H9 (cell line): ENCODE measurements at places on chromosomes 2 and 18.
A peak's percentile ranks its signal among the peaks of the same experiment; 100 is the strongest.

GRCh38 chr2:11899264-11899818 is 152.9 kb downstream of the LPIN1 start:
- DNase-seq, result no peak

- no peak for DNase-seq
Measured at GRCh38 chr2:222241128-222241870, 57.5 kb downstream of the PAX3 start.

DNA sequence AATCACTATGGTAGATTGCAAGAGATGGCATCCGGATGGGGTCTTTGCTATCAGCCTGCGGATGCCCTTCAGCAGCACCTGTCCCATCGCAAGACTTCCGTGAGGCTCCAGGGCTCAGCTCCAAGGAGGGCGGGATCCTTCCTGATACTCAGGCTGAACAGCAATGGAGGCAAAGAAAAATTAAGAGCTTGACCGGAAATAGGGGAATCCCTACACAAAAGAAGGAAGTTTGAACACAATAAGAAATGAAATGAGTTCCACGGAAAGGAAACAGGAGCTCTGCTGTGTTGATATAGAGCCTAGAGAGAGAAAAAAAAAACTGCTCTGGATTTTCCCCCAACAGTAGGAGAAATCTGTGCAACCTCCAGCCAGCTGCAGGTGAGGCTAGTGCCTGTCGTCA is 91.9 kb downstream of the ARL4C start:
- no peak for DNase-seq

- DNase-seq, result peak; percentile 90
Measured at GRCh38 chr2:17753803-17754663, at the start of the genes GEN1 and SMC6. Gene GEN1, plus strand, starts transcription at chr2:17754138. Its CDS starts 5,806 bp downstream, at chr2:17759944. Gene SMC6, minus strand, starts transcription at chr2:17753810. Its CDS starts 7,864 bp downstream, at chr2:17745946.

DNA sequence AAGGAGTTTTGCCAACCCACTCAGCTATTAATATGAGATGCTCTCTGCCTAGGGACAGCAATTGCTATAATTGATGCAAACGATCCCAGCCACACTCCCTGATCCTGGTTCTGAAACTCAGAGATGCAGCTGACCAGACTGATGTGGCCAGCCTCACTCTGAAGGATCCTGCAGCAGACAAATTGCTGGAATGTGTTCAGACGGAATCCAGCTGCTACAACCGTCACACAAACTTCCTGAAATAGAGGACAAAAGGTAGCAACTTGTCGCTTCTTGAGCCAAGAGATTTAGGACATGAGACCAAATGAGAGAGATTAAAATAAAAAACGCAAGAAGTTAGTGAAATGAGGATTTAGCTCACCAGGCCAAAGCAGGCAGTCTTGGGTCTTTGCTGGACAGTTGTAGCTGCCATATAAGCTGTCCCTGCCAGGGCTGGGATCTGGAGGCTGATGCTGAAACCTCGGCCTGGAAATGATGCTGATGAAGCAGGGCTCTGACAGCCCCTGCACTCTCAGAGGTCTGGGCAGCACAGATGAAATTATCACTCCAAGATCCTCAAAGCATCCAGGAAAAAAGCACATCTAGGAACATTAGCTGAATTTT is 8.3 kb upstream of the YWHAQ start:
- no peak for DNase-seq

DNA sequence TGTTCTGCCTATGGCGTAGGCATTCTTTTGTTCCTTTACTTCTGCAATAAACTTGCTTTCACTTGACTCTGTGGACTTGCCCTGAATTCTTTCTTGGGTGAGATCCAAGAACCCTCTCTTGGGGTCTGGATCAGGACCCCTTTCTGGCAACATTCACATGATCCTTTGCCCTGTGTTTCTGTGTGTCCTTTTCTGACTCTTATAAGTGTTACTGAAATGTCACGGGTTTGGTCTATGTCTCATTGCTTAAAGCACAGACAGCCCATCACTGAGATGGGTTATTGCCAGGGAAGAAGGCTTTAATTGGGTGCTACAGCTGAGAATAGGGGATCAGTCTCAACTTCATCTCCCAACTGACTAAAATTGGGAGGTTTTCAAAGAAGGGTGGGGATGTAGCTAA is 110.9 kb upstream of the XPO1 start:
- DNase-seq, result no peak

GRCh38 chr18:8468191-8468590 is 141.0 kb upstream of the RAB12 start:
- no peak for DNase-seq

- DNase-seq, result no peak
Measured at GRCh38 chr2:122704109-122704563, 948.7 kb downstream of the TSN start.

GRCh38 chr2:160652236-160652635 is 158.6 kb upstream of the RBMS1 start:
- no peak for DNase-seq

- no peak for DNase-seq
Measured at GRCh38 chr2:222217712-222218111, 81.1 kb downstream of the PAX3 start.

- DNase-seq, result no peak
Measured at GRCh38 chr2:28364610-28365009, 28.0 kb upstream of the FOSL2 start.

DNA sequence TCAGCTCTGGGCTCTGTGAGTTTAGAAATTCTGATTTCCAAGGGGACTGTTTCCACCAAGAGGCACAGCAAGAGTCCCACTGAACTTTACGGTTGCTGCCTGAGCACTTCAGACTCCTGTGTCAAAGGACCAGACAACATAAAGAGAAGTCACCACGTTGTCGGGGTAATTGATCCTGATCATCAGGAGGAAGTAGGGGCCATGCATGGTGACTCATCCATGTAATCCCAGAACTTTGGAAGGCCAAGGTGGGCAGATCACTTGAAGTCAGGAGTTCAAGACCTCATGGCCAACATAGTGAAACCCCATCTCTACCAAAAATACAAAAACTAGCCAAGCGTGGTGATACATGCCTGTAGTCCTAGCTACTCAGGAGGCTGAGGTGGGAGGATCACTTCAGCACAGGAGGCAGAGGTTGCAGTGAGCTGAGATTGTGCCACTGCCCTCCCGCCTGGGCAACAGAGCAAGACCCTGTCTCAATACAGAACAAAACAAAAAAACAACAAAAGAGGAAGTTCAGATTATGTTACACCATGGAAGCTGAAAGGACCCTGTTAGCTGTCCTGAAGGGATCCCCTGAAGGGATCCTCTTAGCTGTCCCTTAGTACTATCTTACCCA is 9.4 kb upstream of the ASXL2 start:
- no peak for DNase-seq

GRCh38 chr2:191636235-191636543 is 41.7 kb upstream of the NABP1 start:
- no peak for DNase-seq

- DNase-seq, result no peak
Measured at GRCh38 chr18:35334821-35335220, 9.4 kb downstream of the ZNF24 start.

DNA sequence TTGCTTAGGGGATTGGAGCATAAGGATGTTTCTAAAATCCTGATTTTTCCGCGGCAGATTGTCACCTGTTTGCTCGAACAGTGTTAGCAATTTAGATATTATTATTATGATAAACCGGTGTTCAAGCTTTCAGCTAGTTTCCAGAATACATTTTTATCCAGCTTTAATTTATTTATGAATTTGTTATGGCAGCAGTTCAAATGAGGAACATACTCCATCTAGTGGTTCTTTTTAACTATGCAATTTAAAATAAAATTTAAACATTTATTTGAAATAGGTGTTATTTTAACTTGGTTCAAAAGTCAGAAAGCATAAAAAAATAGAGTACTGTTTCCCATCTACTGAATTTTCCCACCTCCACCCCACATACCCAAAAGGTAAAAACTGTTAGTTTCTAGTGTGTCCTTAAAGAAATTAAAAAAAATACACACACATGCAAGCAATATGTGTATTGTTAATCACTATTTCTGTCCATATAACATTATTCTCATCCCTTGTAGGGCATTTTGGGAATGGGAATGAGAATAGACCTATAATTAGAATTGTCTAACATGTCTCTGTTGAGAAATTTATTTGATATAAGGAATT is 23.2 kb downstream of the ACOXL start:
- DNase-seq, result no peak

DNA sequence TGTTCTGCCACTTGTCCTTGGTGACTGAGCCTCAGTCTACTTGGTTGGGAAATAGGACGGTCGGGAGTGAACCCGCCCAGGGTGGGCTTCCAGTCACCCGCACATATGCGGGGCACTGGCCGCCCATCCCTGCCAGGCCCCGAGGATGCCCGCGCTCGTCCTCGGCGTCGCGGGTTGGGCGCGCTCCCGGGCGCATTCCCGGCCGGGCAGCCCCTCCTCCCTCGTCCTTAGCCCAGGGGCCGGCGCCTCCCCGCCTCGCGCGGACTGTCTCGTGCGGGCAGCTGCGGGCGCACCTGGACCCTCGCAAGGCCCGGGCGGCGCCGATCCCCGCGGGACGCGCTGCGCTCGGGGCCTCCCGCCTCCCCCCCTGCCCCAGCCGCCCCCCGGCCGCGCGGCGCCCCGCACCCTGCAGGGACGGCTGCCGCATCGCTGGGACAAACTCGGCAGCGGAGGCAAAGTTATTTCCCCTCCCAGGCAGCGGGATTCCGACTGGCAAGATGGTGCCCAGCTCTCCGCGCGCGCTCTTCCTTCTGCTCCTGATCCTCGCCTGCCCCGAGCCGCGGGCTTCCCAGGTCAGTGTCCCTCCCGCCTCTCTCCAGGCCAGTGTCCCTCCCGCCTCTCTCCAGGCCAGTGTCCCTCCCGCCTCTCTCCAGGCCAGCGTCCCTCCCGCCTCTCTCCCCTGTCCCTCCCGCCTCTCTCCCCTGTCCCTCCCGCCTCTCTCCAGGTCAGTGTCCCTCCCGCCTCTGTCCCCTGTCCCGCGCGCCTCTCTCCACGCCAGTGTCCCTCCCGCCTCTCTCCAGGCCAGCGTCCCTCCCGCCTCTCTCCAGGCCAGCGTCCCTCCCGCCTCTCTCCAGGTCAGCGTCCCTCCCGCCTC is at the start of gene FBLN7:
FBLN7 (plus strand) TSS at position 227 of the 874 bp plus-strand sequence; CDS start at position 498, 271 bp downstream.
- no peak for DNase-seq

DNA sequence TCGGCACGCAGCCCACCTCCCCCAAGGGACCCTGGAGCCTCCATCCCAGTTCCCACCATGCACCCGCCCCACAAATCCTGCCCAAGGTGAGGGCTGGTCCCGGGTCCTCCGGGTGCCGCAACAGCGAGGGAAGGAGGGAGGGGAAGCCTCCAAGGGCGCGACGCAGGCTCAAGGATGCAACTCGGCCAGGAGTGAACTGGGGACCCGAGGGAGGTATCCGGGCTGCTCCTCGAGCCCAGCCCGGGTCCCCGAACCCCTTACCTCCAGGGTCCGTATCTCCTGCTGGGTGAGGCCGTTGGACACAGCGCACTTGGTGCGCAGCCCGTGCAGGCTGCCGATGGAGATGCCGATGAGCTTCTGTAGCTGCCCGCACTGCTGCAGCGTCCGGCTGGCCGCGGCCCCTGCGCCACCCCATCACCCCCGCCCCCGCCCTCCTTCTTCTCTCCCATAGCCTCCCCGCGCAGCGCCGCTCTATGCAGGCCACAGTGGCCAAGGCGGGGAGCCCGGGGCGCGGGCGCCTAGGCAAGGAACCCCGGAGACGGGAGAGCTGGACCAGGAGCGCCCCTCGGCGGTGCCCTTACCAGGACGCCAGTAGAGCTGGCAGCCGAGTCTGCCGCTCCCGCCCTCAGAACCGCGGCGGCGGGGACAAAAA is 124.1 kb downstream of the ANKRD30BL start:
- DNase-seq, result peak; percentile 68

- no peak for DNase-seq
Measured at GRCh38 chr2:167506395-167506794, 618.1 kb downstream of the XIRP2 start.

GRCh38 chr2:60558536-60558935 is 5.1 kb upstream of the BCL11A start:
- no peak for DNase-seq

DNA sequence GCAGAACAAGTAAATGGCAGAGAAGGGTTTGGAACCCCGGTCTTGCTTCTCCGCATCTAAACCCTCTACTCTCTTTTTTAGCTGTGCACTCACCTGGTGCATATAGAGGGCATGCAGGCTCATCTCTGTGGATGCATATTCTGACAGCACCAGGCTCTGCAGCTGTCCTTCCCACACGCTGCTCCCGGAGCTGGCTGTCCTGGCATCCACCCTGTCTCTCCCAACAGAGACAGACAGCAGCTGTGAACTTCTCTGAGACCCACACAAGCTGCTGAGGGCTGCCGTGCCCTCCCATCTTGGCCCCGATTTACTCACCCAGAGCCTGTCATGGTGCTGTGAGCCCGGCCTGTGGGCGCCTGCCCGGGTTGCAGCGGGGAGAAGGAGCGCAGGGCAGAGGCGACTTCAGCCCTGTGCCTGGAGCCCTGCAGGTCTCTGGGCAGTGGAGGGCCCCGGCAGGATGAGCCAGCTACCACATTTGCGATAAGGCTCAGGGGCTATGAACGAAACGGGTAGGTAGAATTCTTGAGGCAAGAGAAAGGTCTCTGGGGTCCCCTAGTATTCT is 3.3 kb upstream of the ABCB6 start:
- no peak for DNase-seq

DNA sequence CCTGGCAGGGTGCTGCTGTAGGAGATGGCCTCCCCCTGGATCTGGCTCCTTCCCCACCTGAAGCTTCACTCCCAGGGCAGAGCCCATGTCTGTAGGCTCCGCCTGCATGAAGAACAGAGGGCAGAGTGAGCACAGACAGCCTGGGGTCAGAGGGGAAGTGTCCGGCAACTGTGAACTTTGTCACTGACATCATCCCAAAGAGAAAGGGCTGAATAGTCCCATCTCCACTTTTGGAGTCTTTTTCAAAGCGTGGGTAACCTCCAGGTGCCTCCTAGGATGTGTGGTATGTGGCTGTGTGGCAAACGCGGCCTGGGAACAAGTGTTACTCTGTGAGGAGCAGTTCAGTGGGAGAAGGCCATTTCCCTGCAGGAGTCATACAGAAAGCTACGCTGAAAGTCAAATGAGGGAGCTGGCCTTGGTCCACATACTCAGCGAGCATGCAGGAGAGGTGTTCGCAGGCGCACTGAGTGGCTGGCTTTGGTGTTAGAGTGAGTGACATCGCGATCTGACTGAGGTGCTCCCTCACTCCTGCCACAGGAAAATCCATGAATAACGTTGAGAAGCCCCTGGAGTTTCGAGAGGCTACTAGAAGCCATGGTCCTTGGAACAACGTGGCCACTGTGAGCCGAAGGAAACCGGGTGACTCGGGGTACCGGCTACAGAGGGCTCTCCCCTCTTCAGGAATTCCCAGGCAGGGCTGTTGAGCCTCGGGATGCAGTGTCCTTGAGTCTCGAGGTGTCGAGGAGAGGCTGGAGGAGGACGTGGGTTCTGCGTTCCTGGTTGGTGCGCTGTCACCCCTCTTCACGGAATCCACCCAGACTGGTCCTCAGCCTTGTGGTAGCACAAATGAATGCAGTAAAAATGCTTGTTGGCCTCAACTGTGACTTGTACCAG is 54.7 kb downstream of the CABLES1 start:
- DNase-seq, result no peak
